Astrocyte of the spinal cord (primary cell): ENCODE measurements at places on chromosomes 16 and 17.
A peak's percentile ranks its signal among the peaks of the same experiment; 100 is the strongest.

- peak; percentile 95 for DNase-seq
Observed at GRCh38 chr17:41812381-41813151, at the start of gene FKBP10. TSS of gene FKBP10 (plus strand) at chr17:41813004. CDS start at chr17:41813035, 31 bp downstream.

- peak; percentile 56 for DNase-seq
Observed at GRCh38 chr17:44345454-44346026, 438 bp downstream of the GRN start.

DNA sequence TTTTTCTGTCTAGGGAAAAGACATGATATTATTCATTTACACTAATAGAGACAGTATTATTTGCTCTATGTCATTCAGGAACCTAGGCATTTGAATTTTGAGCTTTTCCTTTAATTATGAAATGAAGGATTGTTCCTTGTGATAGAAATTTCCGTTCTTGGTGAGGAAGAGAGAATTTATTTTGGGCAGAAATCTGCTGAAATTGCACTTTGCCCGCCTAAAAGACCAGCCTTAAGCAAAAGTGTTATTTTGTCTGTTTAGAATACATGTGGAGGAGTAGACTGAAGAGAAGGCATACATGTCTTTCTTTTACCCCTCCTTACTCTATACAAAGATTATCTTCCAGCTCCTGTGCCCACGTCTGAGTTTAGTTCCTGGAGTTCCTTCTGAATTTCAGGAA is 16.8 kb upstream of the KRT10 start:
- no peak for DNase-seq

DNA sequence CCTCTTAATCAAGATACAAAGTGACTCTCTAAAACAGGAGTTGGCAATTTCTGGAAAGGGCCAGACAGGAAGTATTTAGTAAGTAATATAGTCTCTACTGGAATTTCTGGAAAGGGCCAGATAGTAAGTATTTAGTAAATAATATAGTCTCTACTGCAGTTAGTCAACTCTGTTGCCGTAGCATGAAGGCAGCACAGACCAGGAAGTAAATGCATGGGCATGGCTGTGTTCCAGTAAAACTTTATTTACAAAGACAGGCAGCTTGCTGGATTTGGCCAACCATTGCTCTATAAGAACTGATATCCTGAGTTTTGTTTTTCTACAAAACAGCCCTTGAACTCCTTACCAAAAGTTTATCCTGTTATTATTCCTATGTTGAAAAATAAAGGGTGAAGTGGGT is 16.9 kb downstream of the LDAF1 start:
- no peak for DNase-seq
